ENCODE measurements at places on chromosomes 5 and 9.

DNA sequence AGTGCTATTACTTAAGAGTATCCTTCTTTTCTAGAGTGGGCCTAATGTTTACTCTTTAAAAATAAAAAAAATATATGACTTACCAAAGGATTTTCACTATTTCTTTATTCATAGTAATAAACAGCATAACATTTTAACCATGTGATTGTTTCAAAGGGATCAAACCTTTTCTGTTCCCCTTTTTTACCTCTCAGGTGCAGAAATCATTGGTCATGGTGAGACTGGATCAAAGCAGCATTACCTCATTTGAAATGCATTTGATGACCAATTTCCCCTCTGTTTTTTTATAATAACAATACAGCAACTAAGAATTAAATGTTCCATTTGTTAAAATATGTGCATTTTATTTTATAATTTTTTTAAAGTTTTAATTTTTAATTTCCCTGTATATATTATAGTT, 598.0 kb upstream of the RGMB start:
- DNase-seq = no peak

DNA sequence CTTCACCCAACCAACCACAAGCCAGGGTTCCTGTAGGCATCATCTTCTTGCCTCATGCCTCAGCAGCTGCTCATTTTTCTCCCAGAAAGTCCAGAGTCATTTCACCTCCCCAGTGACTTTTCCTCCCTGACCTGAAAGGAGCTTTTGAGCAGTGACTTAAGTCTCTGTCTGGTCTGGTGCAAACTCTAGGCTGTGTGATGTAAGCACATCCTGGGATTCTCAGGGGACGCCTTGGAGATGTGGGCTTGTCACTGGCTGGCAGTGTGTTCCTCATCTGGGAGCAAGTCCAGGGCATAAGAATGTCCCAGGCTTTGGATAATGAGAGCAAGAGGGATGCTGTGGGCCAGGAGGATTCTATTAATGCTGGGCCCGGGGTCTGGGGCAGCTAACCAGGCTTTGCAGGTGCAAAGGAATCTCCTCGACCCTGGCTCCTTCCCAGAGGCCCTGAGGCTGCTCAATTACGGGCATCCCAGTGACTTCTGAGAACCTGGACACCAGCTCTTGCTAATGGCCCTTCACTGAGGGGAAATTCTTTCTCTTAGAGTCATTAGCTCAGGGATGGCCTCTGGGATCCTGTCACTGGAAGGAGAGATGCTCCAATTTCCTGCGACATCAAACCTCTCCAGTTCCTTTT, 211.0 kb upstream of the PANK3 start:
- DNase-seq = no peak

- DNase-seq = no peak
Measured at GRCh38 chr9:31839273-31839672, 545.2 kb upstream of the ACO1 start.

GRCh38 chr9:21890696-21891095, 88.3 kb downstream of the MTAP start:
- DNase-seq = no peak

DNA sequence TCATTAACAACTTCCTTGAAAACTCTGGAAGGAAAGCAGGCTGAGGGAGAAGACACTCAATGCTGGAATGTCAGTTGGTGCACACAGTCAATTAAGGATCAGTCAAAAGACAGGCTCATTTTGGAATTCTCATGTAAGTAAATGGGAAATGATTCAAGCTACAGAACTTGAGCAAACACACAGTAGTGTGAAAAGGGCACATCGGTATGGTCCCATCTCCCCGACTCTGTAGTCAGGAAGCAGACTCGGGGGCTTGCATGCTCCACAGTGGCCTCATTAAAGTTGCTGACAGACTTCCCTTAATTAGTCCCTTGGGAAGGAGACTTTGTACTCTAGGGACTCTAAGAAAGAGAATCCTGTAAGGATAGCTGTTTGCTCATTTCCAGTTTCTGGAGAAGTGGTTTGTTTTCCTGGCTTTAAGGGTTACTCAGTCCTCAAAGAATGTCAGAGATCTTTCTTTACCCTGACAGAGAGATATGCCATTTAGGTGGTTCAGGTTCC, 339.2 kb downstream of the ADAMTS6 start:
- DNase-seq = no peak

- DNase-seq = no peak
Measured at GRCh38 chr9:134985451-134985850, 67.7 kb upstream of the FCN1 start.

DNA sequence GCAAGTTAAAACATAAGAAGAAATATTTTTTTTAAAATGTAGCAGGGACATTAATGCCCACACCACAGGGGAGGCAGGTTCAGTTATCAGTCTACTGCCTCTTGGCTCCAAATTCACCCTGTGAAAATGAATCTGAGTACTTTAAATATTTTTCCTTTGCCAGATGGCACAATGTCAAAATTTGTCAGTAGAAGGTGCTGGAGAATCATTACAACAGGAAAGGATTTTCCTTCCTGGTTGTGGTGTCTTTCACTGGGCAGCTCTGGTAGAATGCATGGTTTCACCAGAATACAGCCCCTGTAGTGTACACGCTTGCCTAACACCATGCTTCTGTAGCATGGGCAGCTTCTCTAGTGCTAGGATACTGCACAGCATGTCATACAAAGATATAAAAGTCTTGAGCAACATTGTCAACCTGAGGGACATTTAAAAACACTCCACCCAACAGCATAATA, 9.7 kb upstream of the SREK1 start:
- no peak for DNase-seq

- no peak for DNase-seq
Measured at GRCh38 chr5:5135957-5136676, 4.0 kb upstream of the ADAMTS16 start.
